ENCODE measurements at places on chromosomes 5 and 9. TPM values are rescaled to one million over a fixed set of nuclear protein-coding genes. Genes with fewer than 3 reads are reported as not detected.

TSSK1B gene
- 0.21 TPM for total RNA-seq

KIF12 gene
- total RNA-seq = 2.4 TPM

LECT2 gene
- not detected for total RNA-seq

BHMT gene
- 0.24 TPM for total RNA-seq

LYSMD3 gene
- total RNA-seq = 10.4 TPM

ARAP3 gene
- 6.2 TPM for total RNA-seq

PCDHB15 gene
- 0.24 TPM for total RNA-seq

FBXL7 gene
- total RNA-seq = 0.21 TPM

OR1B1 gene
- not detected for total RNA-seq

HMGXB3 gene
- 36.9 TPM for total RNA-seq

TMEM174 gene
- not detected for total RNA-seq

PCDHGB6 gene
- 0.48 TPM for total RNA-seq

ADRA1B gene
- total RNA-seq = not detected

SLC23A1 gene
- 0.24 TPM for total RNA-seq

CDC20B gene
- total RNA-seq = not detected

CDX1 gene
- total RNA-seq = under 0.01 TPM

SHOC1 gene
- total RNA-seq = not detected

PLAC8L1 gene
- total RNA-seq = 0.43 TPM

NUTM2F gene
- total RNA-seq = not detected

ANKRD34B gene
- total RNA-seq = 0.96 TPM

PKD2L2 gene
- total RNA-seq = under 0.01 TPM

TYRP1 gene
- not detected for total RNA-seq
